SK-N-SH (cell line): ENCODE measurements at places on chromosomes 13 and 19.

GRCh38 chr13:99133848-99134247 lies 66.8 kb upstream of the UBAC2 start:
- DNase-seq = no peak

DNA sequence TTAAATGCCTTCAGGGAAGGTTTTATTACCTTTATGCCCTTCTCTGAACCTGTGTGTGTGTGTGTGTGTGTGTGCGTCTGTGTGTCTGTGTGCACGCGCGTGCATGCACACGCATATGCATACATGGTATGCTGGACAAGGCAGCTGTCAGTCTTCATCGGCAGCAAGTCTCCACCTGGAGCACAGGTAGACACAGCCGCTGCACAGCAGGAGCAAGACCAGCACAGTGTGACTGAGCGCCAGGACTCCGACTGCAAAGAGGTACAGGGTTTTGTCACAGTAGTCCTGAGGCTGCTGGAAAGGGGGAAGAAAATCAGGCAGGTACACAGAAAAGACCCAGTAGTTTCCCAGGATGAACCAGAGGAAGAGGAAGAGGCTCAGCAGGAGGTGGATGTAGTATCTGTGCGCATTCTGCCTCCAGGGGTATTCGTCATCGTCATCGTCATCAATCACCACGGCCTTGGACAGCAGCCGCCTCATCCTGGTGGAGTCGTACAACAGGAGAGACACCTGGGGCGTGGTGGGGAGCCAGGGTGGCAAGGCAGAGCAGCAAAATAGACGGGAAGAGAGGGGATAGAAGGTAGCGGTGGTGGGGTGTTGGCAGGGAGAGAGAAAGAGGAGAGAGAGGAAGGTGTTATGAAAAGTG lies 12.8 kb upstream of the DHRS12 start:
- DNase-seq = no peak

DNA sequence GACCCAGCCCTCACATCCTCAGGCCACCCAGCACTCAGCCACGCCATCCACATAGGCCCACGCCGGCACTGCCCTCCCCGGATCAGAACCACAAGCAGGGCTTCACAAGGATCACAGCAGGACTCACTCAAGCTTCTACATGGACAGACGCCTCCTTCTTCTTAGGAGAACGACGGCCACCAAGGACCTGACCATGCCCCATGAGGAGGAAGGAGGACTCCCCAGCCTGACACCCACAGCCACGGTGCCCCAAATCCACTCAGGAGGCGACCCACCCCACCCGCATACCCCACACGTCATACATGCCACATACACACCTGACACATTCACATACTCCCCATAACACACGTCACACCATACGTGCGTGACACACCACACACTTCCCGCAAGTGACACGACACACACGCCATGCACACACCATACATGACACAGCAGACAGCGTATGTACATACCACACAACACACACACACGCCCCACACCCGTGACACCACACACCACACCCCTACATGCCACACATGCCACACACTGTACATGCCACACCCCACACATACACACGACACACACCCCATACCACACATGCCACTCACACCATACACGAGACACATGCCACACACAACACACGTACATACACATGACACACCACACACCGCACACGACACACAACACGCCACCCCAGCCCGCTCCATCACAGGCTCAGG lies 50.4 kb downstream of the MLLT1 start:
- no peak for DNase-seq

- no peak for DNase-seq
These were observed 826.9 kb upstream of the PCDH9 start for GRCh38 chr13:68056816-68057710.

- DNase-seq = no peak
These were observed 20.6 kb downstream of the ADPRHL1 start for GRCh38 chr13:113432506-113433270.

- DNase-seq = no peak
These were observed 11.2 kb downstream of the UNC13A start for GRCh38 chr19:17677002-17677401.

- peak; percentile 83 for DNase-seq
These were observed 112.2 kb downstream of the TEX26 start for GRCh38 chr13:31044364-31045285.

- DNase-seq = no peak
These were observed 1952.0 kb upstream of the PCDH20 start for GRCh38 chr13:63367522-63368198.

DNA sequence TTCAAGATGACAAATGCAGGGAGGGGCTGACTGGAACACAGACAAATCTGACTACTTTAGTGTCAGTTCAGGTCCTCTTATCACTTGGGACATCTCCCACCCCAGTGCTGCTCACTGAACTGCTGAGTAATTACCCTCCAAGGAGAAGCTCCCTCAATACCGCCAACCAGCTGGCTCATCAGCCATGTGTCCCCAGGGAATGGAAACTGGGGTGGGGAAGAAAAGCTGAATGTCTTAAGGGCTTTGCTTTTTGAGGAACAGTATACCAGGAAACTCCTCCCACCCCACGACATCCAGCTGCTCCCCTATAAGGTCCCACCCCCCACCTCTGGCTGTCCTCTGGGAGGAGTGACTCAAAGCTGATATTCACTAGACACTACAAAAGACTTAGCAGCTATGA lies 2.0 kb downstream of the ZNF823 start:
- DNase-seq = peak; percentile 21
